Esophagus muscularis mucosa (tissue), 4 donors: ENCODE measurements at places on chromosomes 5 and 9.

DNA sequence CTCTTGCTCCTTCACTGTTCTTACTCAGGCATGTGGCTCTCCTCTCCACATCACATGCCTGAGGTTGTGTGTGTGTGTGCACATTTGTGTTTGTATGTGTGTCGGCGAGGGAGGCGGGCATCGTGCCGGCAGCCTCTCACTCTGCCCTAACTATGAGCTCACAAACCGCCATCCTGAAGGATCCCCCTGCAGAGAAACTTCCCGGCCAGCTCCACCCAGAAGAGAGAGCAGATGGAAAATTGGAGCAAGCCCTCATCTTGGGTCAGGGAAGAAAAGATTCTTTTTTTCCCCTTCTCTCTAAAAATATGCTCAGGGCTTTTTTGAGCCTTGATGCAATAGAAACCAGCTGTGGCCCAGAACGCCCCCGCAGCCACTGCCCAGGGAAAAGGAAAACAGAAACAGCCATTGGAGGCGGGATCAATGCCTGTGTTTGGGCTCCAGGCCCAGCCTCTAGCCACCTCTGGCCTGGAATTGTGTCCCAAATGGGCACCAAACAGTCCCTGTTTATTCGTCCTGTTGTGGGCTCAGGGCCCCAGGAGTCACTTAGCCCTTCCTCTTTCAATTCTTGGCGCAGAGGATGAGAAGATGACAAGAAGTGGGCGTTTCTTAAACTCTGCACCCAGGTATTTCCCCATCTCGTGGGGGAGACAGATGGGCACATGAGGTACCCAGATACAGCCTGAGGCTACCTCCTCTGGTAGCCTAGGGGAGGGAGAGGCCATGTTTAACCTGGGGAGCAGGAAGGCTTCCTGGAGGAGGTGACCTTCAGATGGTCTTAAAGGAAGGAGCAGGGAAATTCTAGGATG is 151.5 kb downstream of the RGS3 start:
- no peak for DNase-seq

GRCh38 chr5:155903791-155904190 is 423.2 kb upstream of the SGCD start:
- no peak for DNase-seq

- DNase-seq = no peak
These were observed 29.2 kb upstream of the C9orf57 start for GRCh38 chr9:72089451-72090130.

DNA sequence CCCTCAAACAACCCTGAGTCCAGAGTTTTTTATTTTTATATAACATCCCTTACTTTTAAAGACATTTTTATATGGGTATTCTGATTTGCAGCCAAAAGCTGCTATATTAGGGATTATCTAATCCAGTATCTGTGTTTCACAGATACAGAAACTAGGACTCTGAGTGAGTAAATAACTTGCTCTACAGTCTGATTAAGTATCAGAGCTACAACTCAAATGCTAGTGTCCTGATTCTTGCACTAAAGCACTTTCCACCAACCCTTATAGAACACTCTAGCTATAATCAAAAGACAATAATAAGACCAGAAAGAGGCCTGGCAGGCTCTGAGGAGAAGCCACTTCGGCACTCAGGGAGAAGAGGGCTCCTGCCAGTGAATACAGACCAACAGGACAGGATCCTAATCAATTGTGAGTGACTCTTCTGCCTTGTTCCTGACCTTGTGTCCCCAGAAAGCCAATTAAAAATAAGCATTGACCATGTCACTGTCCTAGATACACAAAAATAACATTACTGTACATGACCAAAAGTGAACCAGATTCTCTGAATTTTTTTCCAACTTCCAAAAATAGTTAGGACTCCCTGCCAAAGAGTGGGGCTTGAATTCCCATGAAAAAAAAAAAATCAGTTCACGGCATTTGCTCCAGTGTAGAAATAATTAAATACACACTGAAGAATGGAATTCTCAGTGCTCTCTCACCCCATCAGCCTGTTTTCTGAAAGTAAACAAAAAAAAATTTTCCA is 63.6 kb upstream of the MAP3K1 start:
- no peak for DNase-seq
